ENCODE measurements at places on chromosomes 2 and 18.

GRCh38 chr2:88545118-88545517, 82.1 kb downstream of the EIF2AK3 start:
- DNase-seq: no peak

DNA sequence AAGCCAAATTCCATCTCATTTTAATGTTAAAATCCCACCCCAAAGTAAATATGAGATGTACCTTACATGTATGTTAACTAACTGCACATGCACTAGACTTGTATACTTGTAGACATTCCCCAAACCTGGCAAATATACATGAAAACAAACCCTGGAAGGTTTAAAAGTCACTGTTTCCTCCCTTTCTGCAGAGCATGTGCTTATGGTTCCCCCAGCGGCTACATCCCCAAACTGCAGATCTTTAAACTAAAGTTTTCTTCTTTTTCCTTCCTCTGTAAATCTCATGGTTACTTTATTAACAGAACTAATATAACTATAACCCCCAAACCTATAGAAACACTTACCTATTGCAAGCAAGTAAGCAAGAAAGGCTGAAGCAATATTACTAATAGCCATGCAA, 731.5 kb downstream of the LRP1B start:
- no peak for DNase-seq

DNA sequence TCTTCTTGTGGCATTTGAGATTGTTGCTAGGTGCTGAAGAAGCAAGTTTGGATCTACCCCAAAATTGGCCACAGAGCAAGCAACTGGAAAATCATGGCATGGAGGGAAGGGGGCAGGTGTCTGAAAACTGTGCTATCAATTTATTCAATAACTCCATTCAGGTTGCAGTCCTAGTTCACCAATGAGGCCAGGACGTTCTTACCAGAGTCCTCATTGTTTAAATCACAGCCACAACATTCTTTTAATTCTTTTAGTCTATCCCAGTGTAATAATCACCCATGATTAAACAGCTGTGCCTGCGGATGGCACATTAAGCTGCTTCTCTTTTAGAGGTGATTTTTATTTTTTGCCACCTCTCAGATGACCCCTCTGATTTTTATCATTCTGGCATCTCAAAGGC, 103.5 kb downstream of the ANKRD44 start:
- no peak for DNase-seq

- no peak for DNase-seq
Measured at GRCh38 chr2:120673571-120674061, 62.1 kb upstream of the GLI2 start.

Data from HS-27A (cell line).